AG04450 (cell line): ENCODE measurements at places on chromosomes 2 and 18. TPM values are rescaled to one million over a fixed set of nuclear protein-coding genes. Genes with fewer than 3 reads are reported as not detected.

GRCh38 chr18:58321986-58322385 lies 278.0 kb downstream of the NEDD4L start:
- no peak for DNase-seq

AQP12B gene
- not detected in 2 replicates for polyA plus RNA-seq

DNA sequence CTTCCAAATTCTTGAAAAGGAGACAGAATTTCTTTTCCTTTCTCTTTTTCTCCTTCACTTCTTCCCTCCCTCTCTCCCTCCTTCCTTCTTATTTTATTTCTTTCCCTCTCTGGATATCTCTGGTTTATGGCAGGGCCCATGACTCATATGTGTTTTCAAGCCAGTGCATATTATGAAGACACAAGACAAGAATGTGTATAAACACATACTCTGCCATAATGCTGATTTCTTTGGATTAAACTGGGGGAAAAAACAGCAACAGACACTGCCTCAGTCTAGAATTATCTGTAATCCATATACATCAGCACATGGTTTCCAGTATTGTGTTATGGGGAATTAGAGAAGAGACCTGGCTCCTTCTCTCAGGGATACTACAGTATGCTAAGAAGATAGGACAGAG lies 82.8 kb upstream of the CPO start:
- DNase-seq = peak; percentile 2

- no peak for DNase-seq
These were observed 78.1 kb upstream of the ETAA1 start for GRCh38 chr2:67318993-67319481.

LCT gene
- polyA plus RNA-seq = not detected in 2 replicates

GRCh38 chr2:134324947-134325346 lies 71.1 kb downstream of the MGAT5 start:
- DNase-seq = no peak

REG3G gene
- polyA plus RNA-seq = not detected in 2 replicates

PARD6G gene
- polyA plus RNA-seq = 9.6 and 11.2 TPM in 2 replicates

DNA sequence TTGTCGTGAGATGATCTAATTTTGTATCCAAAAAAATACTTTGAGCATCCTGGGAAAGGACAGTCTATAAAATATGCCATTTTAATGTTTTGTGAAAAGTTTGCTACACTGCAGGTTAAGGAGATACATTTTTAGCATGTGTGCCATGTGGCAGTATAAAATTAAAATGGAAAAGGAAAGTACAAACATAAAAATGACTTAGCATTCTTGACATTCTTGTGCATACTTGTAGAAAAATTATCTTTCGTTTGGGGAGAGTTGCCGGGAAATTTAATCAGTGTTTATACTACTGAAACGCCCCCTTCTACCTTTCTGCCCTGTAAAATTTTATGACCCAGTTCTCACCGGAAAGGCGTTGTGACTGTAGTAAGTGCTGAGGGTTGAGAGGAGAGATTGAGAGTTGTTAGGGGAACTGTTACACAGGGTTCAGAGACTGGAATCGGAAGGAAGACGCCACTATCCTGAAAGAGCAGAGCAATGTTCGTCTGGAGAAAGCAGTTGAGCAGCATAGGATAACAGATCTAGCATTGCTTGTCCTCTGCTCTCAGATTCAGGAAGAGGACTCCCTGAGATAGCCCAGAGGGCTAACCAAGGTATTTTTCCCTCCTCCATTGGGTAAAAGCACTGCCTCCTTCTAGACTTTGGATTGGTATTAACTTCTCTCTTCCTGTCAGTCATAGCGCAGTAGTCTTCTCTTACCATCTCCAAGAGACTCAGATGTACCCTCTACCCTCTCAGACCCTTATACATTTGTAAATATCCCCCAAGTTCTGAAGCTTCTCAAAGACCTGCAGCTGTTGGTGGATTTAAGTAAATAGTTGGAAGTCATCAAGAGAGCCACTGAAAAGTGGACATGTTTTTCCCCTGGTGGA lies 2.7 kb downstream of the CDH20 start:
- DNase-seq = no peak

CNRIP1 gene
- 56.3 and 61.6 TPM in 2 replicates for polyA plus RNA-seq

EVX2 gene
- not detected in 2 replicates for polyA plus RNA-seq

DNA sequence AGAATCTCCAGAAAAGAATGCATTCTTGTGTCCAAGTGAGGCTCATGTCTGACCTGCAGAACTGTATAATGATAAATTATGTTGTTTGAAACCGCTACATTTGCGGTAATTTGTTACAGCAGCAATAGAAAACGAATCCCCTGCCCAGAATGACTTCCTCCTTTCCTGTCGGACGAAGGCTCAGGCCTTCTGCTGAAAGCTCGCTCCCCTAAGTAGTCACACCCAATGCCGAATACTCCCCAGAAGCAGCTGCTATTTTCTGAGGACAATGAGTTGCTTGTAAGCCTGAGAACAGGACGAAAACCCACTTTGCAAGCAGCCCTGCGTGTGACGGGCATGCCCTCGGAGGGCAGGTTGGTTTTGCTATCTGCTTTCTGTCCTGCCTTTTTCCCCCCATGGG lies 27.7 kb upstream of the PTPN4 start:
- no peak for DNase-seq

DNA sequence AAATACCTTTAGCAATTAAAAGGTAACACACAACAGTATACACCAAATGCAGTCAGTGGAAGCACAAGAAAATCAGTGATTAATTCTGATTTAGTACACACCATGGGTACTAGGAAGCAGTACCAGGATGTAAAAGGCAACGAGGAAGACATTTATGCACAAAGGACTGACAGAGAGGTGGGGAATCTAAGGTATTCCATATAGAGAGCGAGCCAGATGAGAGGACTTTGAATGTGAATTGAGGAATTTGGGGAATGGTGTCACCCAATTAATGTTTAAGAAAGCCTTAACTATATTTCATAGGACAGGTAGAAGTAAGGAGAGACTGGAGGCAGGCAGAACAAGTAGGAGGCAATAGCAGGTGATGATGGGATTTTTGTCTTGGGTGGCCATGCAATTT lies 11.7 kb downstream of the CPS1 start:
- no peak for DNase-seq

DNA sequence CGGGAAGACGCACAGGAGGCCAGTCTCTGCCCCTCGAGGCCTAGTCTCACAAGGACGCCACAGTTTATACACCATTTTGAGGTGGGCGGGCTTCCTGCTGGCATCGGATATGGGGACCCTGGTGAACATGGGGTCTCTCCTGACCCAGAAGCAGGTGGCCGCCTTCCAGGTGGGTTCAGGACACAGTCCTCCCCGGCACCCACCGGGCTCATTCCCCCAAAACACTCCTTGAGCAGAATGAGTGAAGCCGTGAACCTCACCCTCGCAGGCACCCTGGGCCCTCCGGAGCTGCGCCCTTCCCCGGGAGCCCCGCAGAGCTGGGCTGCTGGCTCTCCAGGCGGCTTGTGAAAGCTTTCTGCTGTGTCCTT lies 6.5 kb downstream of the NFATC1 start:
- DNase-seq = no peak

BCL2 gene
- 0.27 and 0.35 TPM in 2 replicates for polyA plus RNA-seq

- DNase-seq = no peak
These were observed 44.2 kb upstream of the MFF start for GRCh38 chr2:227280895-227281294.
